ENCODE measurements at places on chromosomes 6 and 20. TPM values are rescaled to one million over a fixed set of nuclear protein-coding genes. Genes with fewer than 3 reads are reported as not detected.

Gene BTN3A1
- total RNA-seq, result 13.7 TPM

Gene ETV7
- total RNA-seq, result 0.48 TPM

Gene EPB41L2
- total RNA-seq, result 40.9 TPM

Gene PPP1R14C
- total RNA-seq, result not detected

Gene KCNK16
- total RNA-seq, result not detected

Gene PI16
- under 0.01 TPM for total RNA-seq

Gene GID8
- total RNA-seq, result 21.1 TPM

Gene FOXQ1
- 0.39 TPM for total RNA-seq

Gene BTNL2
- total RNA-seq, result not detected

Gene RNF5
- total RNA-seq, result 69.3 TPM

Gene PRR18
- not detected for total RNA-seq

Gene FERMT1
- 13.2 TPM for total RNA-seq

Gene RIPPLY2
- total RNA-seq, result not detected

All from epithelial cell of alveolus of lung (primary cell).